Vagina (tissue), 2 donors: ENCODE measurements at places on chromosomes 4 and X.

DNA sequence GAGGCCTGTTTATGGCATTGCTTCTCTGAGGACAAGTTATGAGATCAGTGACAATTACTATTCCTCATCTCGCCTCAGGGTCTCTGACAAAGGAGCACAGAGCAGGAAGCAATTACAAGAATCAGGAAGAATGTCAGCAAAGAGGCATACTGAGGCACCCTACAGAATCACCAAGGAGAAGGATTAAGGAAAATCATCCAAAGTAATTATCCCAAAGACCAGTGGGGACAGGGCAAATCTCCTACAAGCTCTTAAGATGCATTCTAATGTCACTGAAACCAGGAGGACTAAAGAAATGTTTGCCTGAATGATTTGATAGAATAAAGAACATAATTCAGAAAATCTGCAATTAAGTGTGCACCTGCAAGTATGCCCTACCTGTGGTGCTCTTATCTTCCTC lies 206.2 kb downstream of the RCHY1 start:
- no peak overlapping the region for H3K27ac ChIP-seq
- no peaks in the 10 kb centered on the region for H3K27me3 ChIP-seq
- H3K4me1 ChIP-seq: no peaks in the 10 kb centered on the region
- no peaks in the 10 kb centered on the region for H3K36me3 ChIP-seq
- no peak overlapping the region for H3K4me3 ChIP-seq
- no peak for DNase-seq

DNA sequence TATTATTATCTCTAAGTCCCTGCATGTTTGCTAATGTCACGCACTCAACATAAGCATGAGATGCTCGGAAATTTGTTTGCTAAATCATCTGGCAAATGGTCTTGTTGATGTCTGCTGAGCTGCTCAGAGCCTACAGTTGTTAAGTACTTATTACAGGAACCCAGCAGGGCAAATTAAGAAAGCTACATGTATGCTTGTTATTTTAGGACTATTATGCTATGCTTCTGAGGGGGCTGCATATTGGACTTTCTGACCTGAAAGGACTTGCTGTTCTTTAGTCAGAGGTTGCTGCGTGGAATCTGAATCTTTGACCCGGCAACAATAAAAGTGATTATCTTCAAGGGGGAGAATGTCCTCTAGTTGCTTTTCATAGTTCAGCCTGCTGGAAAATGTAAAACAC lies 36.3 kb upstream of the TENM3 start:
- H3K4me3 ChIP-seq: no peak overlapping the region
- no peaks in the 10 kb centered on the region for H3K36me3 ChIP-seq
- no peak for DNase-seq
- H3K27me3 ChIP-seq: no peaks in the 10 kb centered on the region
- no peak overlapping the region for H3K27ac ChIP-seq
- peaks cover 10% of the 10 kb centered on the region for H3K4me1 ChIP-seq

DNA sequence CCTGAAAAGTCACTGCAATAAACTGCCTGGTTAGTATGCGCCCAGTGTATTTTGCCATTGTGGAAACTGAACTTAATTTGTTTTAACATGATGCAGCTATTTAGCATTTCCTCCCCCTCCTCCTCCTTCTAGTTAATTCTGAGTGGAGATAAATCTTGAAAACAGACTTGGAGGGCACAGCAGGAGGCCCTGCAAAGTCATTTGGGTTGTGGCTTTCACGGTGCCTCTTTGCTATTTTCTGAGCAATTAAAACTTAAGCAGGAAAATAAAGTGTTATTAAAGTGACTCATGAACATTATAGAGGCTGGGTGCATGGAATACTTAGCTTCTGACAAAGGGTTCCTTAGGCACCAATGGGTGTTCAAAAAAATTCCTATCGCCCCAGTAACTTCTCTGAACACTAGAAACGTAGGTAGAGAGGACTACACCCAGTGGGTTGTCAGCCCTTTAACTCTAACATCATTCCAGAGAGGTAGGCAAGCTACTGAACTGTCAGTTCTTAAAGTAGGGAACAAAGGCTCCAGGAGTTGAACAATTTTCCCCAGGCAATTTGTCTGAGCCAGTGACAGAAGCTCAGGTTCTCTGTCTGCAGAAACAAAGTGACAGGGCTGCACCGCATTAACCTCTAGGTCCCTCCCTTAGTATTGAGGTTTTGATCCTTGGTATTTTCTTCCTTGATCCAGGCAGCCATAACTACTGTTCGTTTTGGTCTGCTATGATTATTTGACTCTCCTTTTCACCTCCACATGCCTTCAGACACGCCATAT lies 158.3 kb upstream of the KIT start:
- peaks cover 7% of the 10 kb centered on the region for H3K4me1 ChIP-seq
- no peaks in the 10 kb centered on the region for H3K27me3 ChIP-seq
- H3K4me3 ChIP-seq: no peak overlapping the region
- no peaks in the 10 kb centered on the region for H3K36me3 ChIP-seq

DNA sequence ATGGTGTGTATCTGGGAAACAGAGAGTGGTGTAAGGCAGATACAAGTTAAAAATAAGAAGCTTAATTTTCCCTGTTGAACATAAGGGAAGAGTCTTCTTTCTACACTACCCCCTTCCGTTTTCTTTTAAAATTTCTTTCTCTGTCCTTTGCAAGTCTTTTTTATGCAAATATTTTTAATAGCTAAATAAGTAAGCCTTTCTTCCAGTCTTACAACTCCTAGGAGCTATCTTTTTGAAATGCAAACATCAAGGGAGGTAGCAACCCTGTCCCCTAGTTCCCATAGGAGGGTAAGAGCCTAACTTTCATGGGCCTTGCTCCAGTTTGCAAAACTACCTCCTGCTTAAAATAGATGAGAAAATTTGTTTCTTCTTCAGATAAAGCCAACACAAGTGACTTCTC lies 121.5 kb downstream of the MBNL3 start:
- no peaks in the 10 kb centered on the region for H3K36me3 ChIP-seq
- no peak for DNase-seq
- no peak overlapping the region for H3K4me3 ChIP-seq
- H3K27me3 ChIP-seq: no peaks in the 10 kb centered on the region
- no peak overlapping the region for H3K27ac ChIP-seq
